ENCODE measurements at places on chromosomes 2 and 18. TPM values are rescaled to one million over a fixed set of nuclear protein-coding genes. Genes with fewer than 3 reads are reported as not detected.
A peak's percentile ranks its signal among the peaks of the same experiment; 100 is the strongest.

CTLA4 gene
- not detected for total RNA-seq

- H3K36me3 ChIP-seq = peaks cover 2% of the 10 kb centered on the region
- no peaks in the 10 kb centered on the region for H3K27me3 ChIP-seq
- peaks cover 18% of the 10 kb centered on the region for H3K4me1 ChIP-seq
- H3K27ac ChIP-seq = no peak overlapping the region
- no peak overlapping the region for H3K4me3 ChIP-seq
- DNase-seq = no peak
These were observed 53.1 kb downstream of the PMS1 start for GRCh38 chr2:189837326-189837725.

DNA sequence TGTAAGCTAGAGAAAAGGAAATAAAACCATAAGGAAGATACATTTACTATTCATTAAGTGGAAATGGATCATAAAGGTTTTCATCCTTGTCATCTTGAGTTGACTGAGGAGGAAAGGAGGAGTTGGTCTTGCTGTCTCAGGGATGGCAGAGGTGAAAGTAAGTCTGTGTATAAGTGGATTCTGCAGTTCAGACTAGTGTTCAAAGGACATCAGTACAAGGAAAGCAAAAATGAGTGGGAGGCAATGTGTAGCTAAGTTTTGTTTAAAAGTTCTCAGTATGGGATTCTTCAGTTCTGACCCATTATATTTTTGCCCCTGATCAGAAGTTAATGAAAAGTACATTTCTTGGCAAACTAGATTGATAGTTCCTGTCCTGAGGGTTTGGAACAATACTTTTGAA is 18.9 kb downstream of the SLC20A1 start:
- DNase-seq = no peak
- no peaks in the 10 kb centered on the region for H3K27me3 ChIP-seq
- peaks cover 46% of the 10 kb centered on the region for H3K36me3 ChIP-seq
- peak overlapping the region; percentile 25 for H3K27ac ChIP-seq
- no peaks in the 10 kb centered on the region for H3K4me1 ChIP-seq

DNA sequence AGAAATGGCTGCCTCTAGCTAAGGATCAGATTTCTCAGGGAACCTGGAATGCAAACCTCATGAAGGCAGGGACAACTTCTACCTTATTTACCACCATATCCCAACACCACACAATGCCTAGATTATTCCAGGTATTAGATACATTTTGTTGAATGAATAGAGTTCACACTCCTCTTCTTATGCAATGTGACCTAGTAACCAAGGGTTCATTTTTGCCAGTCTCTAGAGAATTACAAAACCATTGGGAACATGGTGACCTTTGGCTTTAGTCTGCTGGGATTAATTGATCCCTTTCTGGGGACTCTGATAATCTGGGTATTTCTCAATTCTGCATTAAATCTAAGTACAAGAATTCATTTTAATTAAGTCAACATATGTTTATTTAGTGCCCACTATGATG is 35.2 kb upstream of the SERTAD2 start:
- peaks cover 5% of the 10 kb centered on the region for H3K4me1 ChIP-seq
- no peaks in the 10 kb centered on the region for H3K27me3 ChIP-seq
- no peak for DNase-seq
- H3K27ac ChIP-seq = no peak overlapping the region
- no peak overlapping the region for H3K4me3 ChIP-seq
- H3K36me3 ChIP-seq = no peaks in the 10 kb centered on the region

POU3F3 gene
- 0.05 TPM for total RNA-seq

GRCh38 chr2:238160206-238161129 is 1.7 kb downstream of the ERFE start:
- H3K4me1 ChIP-seq = peaks cover 11% of the 10 kb centered on the region
- no peaks in the 10 kb centered on the region for H3K36me3 ChIP-seq

STARD6 gene
- total RNA-seq = not detected

DNA sequence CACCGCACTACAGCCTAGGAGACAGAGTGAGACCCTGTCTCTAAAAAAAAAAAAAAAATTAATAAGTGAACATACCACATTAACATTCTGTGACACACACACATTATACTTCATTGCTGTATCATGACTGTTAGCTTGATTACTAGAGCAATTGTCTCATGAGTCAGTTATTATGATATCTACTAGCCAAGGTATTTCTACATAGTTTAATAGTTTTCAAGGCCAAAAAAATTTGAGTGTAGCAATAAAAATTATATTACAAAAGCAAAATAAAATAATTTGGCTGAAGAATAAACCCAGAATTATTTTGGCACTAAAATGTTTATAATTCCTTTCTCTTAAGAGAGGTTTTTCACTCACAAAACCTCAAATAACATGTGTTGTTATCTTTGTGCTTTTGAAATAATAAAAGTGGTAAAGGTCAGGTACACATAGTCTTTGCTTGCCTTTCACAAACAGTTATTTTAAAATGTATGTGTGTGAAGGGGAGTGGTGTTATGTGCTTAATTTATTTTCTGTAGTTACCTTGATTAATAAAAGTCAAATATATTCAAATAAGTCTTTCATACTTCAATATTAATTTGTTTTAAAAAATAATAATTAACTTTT is 136.9 kb upstream of the SPOPL start:
- H3K27ac ChIP-seq = no peak overlapping the region
- no peak overlapping the region for H3K4me3 ChIP-seq
- no peaks in the 10 kb centered on the region for H3K36me3 ChIP-seq

DNA sequence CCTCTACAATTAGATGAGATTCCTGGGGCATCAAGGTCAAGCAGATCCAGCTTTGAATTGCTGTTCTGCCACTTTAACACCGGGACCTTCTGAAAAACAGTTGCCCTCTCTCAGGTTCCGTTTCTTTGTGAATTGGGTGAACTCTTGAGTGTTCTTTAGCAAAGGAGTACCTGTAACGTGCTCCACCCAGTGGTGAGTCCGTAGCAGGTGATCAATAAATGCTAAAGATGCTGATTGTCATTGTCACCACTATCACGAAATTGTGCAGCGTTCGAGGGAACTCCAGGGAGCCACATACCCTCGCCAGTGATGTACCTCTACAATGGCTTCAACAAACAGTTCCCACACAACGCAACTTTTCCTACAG is 81.9 kb downstream of the TCF7L1 start:
- H3K27ac ChIP-seq = peak overlapping the region; percentile 84
- H3K27me3 ChIP-seq = no peaks in the 10 kb centered on the region
- H3K4me1 ChIP-seq = peaks cover 78% of the 10 kb centered on the region
- H3K4me3 ChIP-seq = peak overlapping the region; percentile 18
- H3K36me3 ChIP-seq = peaks cover 3% of the 10 kb centered on the region

ARMC9 gene
- 34.5 TPM for total RNA-seq

DNA sequence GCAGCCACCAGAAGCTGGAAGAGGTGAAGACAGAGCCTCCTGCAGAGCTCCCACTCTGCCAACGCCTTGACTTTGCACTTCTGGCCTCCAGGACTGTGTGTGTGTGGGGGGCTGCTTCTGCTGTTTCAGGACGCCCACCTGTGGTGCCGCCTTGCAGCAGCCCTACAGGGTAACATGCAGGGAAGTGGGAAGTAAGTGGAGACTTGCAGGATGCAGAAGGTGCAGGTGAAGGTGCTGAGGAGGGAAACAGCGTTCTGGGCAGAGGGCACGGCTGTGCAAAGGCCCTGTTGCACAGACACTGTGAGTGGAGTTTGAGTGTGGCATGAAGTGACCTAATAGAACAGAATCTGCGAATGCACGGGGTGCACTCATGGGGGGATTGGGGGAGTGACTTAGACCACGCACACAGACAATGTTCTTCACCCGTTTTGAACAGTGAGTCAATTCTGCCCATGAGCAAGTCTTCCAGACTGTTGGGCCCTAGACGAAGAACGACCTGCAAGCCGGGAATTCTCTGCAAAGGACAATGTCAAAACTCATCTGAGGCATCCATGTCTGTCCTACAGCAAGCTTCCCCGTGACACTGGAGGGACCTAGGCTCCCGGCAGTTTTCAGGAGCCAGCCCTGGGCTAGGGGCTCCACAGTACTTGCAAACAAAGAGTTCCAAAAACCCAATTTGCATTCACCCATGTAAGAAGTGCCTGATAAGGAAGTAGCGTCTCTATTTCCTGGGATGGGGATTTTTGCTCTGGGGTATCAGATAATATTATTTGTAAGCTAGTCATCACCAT is 19.0 kb downstream of the MBP start:
- H3K4me3 ChIP-seq = no peak overlapping the region
- peaks cover 61% of the 10 kb centered on the region for H3K4me1 ChIP-seq
- no peak for DNase-seq
- no peaks in the 10 kb centered on the region for H3K27me3 ChIP-seq

- no peak overlapping the region for H3K4me3 ChIP-seq
- no peaks in the 10 kb centered on the region for H3K36me3 ChIP-seq
- no peaks in the 10 kb centered on the region for H3K4me1 ChIP-seq
- no peak for DNase-seq
- H3K27me3 ChIP-seq = peaks cover 35% of the 10 kb centered on the region
These were observed 10.8 kb upstream of the IL36G start for GRCh38 chr2:112967023-112967422.

- no peaks in the 10 kb centered on the region for H3K36me3 ChIP-seq
- H3K4me3 ChIP-seq = no peak overlapping the region
- no peak for DNase-seq
- H3K27ac ChIP-seq = no peak overlapping the region
These were observed 25.6 kb upstream of the SCYGR1 start for GRCh38 chr2:227413371-227413770.

GRCh38 chr2:37526323-37526722 is 145.1 kb downstream of the CDC42EP3 start:
- no peak overlapping the region for H3K4me3 ChIP-seq
- no peak overlapping the region for H3K27ac ChIP-seq
- H3K36me3 ChIP-seq = no peaks in the 10 kb centered on the region
- DNase-seq = no peak
- H3K27me3 ChIP-seq = no peaks in the 10 kb centered on the region
- no peaks in the 10 kb centered on the region for H3K4me1 ChIP-seq

DNA sequence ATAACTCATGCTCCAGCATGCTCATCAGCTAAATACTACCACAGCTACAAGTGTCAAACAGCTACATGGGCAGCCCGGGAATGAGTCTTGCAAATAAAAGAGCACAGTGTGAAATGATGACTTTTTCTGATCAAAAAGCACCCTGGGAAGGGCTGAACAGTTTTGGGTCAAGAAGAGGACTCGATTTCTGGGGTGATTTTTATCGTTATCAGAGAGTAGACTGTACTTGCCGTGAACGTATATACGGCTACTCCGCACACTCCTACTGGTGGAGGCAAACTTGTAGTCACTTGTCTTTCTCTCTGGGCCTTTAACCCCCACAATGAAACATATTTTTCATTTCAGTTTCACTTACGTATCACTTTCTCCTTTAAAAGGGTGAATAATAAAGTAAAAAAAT is 54.4 kb downstream of the NCKAP5 start:
- no peaks in the 10 kb centered on the region for H3K36me3 ChIP-seq
- DNase-seq = no peak
- no peak overlapping the region for H3K4me3 ChIP-seq
- H3K27ac ChIP-seq = no peak overlapping the region

DCC gene
- total RNA-seq = 0.66 TPM

DNA sequence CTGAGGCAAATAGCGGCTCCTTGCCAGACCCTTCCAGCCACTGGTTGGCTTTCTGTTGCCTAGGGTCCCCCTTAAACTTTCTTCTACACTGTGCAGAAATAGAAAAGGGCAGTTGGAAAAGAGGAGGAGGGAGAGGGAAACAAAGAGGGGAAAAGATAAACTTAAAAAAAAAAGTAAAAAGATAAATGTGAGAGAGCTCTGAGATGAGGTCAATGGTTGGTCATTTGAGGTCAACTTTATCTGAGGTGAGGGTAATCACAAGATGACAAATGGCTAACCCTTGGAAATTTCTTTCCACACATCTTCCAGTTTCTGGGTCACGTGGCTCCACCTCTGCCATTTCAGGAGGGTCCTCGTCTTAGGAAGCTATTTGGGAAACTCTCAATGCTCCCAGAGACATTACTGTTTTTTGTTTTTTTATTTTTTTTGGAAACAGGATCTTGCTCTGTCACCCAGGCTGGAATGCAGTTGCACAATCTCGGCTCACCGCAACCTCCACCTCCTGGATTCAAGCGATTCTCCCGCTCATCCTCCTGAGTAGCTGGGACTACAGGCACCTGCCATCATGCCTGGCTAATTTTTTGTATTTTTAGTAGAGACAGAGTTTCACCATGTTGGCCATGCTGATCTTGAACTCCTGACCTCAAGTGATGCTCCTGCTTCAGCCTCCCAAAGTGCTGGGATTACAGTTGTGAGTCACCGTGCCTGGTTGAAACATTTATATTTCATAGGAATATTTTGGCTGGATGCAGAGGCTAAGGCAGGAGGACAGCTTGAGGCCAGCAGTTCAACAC is 199.9 kb downstream of the TGIF1 start:
- no peak overlapping the region for H3K27ac ChIP-seq
- H3K4me1 ChIP-seq = peaks cover 52% of the 10 kb centered on the region
- H3K27me3 ChIP-seq = peaks cover 32% of the 10 kb centered on the region
- no peak overlapping the region for H3K4me3 ChIP-seq
- no peak for DNase-seq

CD8B2 gene
- not detected for total RNA-seq

NAT8 gene
- total RNA-seq = not detected

VWA3B gene
- total RNA-seq = not detected

DNA sequence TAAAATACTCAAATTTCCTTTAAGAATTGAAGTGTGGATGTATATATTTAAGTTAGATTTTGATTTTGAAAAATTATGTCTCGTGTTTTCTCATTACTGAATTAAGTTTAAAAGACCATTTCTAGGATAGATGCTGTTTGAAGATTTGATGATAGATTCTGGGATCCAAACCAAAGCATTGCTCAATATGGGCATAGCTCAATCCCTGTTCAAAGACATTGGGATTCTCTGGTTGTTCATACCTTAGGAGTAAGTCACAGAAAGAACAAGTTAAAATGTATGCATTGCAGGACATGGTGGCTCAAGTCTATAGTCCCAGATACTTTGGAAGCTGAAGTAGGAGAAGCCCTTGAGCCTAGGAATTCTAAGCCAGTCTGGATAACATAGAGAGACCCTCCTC is 622.3 kb downstream of the ADCYAP1 start:
- H3K36me3 ChIP-seq = peaks cover 2% of the 10 kb centered on the region
- no peak overlapping the region for H3K27ac ChIP-seq
- no peak overlapping the region for H3K4me3 ChIP-seq
- DNase-seq = no peak
- H3K27me3 ChIP-seq = no peaks in the 10 kb centered on the region
- H3K4me1 ChIP-seq = peaks cover 9% of the 10 kb centered on the region

IL36RN gene
- total RNA-seq = not detected

Data from WTC11 (cell line).